Activated CD4-positive, alpha-beta T cell treated with anti-CD3 and anti-CD28 coated beads, Interleukin-2, amount 50 U/mL, for 16 hours (primary cell): ENCODE measurements at places on chromosomes 16 and 17.

DNA sequence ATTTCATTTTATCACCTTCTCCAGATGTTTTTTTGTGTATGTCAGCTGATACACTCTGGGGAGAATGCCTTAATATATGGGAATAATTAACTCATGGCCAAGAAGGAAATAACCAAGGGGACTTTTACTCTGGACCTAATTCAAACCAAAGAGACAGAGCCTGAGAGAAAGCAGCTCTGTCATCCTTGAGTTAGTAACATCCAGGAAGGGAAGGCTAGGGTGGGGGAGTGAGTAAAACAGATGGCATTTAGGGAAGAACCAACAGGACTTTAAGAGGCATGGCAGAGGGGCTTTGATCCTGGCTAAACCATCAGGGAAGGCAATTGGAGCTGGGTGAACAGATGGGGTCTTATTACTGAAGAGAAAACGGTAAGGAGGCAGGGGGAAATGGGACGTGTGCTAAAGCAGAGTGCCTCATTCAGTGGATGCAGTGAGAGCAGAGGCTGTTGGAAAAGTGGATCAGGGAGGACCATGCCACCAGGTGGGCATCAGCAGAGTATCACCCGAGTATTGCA, 2.5 kb upstream of the SMPD3 start:
- no peak for DNase-seq

DNA sequence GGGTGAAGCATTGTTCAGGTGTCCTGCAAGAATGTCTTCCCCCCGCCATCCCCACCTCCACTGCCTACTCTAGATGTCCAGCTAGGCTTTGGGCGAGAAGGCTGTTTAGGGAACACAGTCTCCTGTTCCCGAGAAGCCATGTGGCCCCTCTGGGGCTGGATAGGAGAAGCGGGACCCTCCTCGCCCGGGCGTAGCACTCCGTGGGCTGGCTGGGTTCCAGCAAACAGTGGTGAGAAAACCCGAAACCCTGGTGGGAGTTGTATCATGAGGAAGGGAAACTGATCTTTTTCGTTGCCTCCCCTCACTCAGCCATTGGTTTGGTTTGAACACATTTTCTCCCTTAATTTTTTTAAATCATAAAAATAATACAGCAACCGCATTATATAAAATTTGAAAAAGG, 56.6 kb downstream of the IRF8 start:
- DNase-seq, result no peak

DNA sequence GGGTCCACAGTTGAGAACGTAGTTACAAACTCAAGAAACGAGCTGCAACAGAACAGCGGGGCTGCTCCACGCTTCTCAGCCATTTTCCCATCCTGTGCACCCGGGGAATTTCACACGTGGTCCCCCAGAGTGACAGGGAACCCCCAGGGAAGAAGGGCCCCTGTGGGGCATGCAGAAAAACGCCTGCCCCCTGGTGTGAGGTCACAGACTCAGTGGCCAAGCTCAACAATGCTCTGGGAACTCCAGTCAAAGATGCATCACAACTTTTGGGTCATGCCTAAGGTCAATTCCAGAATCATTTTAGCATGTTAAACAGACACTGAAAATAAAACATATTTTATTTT, 115.4 kb downstream of the ZNF778 start:
- DNase-seq, result no peak

DNA sequence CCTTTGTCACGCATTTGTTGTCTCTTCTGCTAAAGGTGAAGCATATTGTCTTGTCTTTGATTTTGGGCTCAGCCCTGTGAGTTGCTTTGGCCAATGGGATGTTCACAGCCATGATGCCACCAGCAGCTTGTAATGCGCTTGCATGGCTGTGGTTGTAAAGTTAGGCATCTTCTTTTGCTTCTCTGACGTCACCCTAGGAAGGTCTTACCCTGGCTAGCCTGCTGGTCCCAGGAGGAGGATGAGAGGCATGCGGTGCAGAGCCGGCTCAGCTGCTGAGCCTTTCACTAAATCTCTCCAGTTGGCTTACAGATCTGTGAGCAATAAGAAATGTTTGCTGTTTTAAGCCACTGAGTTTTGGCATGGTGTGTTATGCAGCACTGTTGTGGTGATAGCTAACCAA, 40.8 kb downstream of the IRX6 start:
- DNase-seq, result no peak

DNA sequence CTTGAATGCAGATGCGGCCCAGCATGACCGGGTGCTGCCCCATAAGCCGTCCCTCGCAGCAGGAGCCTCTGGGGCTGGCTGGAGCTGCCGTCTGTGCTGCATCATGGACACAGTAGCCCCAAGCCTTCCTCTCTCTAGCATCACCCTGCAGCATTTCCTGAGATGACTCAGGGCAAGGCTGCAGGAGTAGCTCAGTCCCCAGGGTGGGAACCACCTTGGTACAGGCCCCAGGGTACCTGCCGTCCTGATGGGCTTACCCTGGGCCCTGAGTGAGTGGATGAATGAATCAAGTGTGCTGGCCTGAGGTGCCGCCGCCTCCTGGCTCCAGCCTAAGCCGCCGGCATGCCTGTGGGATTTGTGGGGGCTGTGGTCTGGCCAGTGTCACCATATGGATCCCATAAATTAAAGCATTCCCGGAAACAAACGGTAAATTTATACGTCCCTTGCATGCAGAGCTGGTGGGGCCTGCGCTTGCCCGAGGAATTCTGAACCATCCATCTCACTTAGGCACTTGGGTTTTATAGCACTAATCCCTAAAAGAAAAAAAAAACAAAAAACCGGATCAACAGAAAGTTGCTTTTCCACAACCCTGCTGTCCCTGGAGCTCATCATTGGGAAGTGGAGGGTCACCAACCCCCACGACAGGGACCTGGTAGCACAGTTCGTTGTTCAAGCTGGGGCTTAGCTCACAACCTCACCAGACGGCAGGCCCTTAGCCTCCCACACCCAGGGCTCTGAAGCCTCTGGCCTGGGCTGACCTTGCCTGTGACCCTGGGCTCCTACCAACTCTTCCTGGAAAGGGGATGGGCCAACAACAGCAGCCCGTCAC, 242.6 kb upstream of the CIBAR2 start:
- no peak for DNase-seq
